ENCODE measurements at places on chromosomes 1 and 21.

DNA sequence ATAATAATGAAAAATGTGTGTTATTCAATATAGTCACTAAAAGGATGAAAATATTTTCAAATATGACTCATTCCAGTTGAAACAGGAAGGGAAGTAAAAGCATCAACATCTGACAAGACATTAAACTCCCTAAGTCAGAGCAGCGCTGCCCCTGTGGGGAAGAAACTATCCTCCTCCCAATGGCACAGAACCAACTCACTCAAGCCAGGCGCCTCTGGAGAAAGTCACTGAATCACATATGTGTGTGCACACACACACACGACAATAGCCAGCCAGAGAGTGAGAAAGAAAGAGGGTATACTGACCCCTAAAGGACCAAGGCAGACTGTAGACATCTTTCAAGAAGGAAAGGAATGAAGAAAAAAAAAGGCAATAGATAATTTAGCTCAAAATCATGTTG is 126.9 kb downstream of the SETD4 start:
- peak; percentile 83 for DNase-seq

- DNase-seq: peak; percentile 94
These were observed 10.2 kb downstream of the IRF2BP2 start for GRCh38 chr1:234599617-234600417.

DNA sequence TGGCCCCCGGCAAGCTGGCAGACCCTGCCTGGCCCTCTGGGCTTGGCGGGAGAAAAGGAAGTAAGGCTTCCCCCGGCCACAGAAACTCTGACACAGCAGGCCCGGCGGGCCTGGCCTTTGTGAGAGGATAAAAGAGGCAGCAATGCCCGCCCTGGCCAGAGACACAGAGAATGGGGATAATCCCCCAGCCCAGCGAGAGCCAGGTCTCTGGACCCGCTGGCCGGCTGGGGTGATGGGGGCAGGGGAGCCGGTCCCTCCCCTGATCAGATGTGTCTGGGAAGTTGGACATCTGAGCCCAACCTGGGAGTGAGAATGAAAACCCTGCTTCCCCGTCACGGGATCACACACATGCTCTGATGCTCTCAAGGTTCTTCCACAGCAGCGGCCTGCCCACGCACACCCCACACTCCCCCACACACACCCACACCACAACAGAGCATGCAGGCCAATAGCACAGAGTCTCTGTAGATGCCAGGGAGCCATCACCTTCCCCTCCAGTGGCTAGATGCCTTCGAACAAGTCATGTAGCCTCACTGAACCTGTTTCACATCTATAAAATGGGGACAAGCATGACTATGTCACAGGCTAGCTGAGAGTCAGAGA is 4.2 kb downstream of the RSPO1 start:
- no peak for DNase-seq

GRCh38 chr1:88695781-88696180 is 11.7 kb downstream of the PKN2 start:
- no peak for DNase-seq
